Stimulated activated CD8-positive, alpha-beta memory T cell treated with anti-CD3 and anti-CD28 coated beads, Interleukin-15, amount 100 ng/mL, for 4 hours (primary cell): ENCODE measurements at places on chromosomes 7 and 10.

DNA sequence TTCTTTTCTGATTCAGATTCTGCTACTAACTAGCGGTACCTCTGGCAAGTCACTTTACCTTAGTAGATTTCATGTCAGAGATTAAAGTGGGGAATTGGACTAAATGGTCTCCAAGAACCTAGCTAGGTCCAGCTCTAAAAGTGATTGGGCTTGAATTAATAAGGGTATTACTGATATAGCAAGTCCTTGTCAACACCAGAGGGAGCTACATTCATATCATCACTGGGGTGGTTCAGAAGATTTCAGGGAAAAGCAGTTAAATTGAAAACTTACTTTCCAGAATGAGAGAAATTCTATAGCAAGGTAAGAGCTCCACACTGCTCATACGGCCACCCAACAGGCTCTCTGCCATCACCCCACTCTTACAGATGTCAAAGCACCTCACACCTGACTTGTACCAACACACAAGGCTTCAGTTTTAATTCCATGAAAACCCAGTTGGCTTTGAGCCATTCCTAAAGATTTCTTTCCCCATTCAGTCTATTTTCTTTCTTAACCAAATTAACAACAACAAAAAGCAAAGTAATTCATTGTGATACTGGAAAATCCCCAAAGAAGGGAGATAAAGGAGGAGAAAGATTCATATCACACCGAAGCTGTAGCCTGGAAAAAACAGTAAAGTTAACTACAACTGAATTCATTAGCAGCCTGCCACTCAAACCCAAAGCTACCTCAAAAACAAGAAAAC lies 38.0 kb upstream of the SPOCK2 start:
- no peak for DNase-seq

DNA sequence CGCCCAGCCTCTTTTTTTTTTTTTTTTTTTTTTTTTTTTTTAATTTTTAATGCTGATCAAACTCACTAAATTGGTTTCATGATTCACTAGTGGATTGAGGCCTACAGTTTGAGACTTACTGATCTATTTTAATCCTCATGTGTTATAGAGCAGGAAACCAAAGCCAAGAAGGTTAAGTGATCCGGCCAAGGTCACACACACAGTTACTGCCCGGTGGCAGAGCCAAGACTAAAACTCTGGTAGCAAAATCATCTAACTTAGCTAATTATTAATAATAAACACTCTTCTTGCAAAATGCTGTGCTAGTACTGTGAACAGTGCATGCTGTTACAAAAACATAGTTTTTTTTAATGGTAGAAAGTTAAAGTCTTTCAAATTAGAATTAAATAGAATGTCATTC lies 188.3 kb upstream of the NFE2L3 start:
- DNase-seq: no peak

DNA sequence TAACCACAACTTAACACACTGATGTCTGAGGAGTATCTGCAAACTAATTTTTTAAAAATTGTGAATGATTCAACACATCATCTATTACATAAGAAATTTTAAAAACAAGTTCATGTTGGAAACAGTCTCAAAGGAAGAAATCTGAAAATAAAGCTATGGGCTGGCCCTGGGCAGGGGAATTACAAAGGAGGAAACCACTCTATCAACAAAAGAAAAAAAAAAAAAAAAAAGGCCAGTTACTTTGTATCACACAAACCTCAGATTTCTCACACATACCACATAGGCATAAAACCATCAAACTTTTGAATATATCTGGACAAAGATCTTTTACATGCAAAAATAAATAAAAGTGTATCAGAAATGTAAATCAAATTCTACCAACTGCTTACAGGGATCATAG lies 20.8 kb downstream of the TIAL1 start:
- DNase-seq: no peak

DNA sequence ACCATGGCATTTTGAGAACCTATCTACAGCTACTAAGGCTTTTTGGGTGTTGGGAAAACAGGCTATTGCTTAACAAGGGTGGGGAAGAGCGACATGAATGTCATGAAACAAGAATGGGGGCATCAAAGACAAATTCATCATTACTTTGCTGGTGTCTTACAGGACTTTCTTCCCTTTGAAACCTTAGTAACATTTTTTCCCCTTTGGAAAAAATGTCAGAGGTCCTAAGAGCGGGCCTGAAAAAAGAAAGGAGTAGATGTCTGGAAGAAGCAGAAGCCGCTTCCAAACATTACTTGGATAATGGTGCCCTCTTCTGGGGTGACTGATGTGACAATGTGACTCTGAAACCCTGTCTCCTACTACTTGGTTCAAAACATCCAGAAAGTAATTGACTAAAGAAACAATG lies 3.8 kb upstream of the DDX50 start:
- no peak for DNase-seq

GRCh38 chr10:85789982-85790789 lies 576.4 kb downstream of the GRID1 start:
- DNase-seq: no peak

- DNase-seq: no peak
These were observed 234.5 kb upstream of the FZD1 start for GRCh38 chr7:91029688-91030087.

DNA sequence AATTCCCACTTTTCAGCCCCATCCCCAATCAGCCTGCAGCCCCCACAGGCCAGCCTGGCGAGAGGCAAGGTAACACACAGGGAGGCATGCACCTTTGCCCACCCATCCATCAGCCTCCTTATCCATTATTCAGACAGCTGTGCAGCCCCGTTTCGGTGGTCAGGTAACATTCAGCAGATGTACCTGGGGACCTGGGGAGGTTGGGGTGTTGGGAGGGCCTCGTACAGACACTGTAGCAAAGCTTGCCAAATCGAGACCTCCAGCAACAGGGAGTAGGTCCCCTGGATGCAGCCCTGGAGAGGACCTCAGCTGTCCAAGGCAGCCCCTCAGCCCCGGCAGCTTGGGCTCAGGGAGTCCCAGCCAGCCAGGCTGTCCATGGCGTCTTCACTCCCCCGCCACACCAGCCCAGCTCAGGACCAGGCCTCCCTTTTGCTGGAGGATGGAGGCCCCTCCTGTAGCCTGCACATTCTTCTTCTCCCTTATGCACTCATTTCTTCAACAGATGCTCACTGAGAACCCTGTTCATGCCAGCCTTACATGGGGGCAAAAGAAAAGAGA lies 8.5 kb upstream of the DRGX start:
- DNase-seq: no peak

- no peak for DNase-seq
These were observed 53.0 kb upstream of the DRGX start for GRCh38 chr10:49448924-49449323.

DNA sequence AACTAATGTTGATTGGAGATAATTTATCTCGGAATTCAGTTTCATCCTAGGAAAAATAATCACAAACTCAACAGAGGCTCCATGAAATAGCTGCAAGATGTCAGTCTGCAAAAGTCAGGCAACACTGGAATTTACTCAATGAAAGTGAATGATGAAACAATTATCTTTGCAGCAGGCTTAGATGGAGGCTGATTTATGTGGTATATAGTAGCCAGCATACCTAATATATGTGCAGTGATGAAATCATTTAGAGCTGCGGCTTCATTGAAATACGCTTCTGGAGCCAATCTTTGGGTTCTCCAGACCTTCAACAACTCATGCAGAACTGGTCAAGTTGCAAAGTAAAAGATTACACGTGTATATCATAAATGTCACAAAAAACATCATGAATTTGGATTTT lies 113.3 kb downstream of the ITGA8 start:
- no peak for DNase-seq

GRCh38 chr10:108852211-108852610 lies 1071.1 kb downstream of the XPNPEP1 start:
- no peak for DNase-seq

- DNase-seq: no peak
These were observed 266.9 kb upstream of the HPS1 start for GRCh38 chr10:98713586-98713985.

- DNase-seq: no peak
These were observed 184.2 kb downstream of the WDR37 start for GRCh38 chr10:1240341-1240775.

- no peak for DNase-seq
These were observed 340.4 kb upstream of the AKR1E2 start for GRCh38 chr10:4485636-4486035.

GRCh38 chr10:3054851-3055199 lies 12.5 kb upstream of the PFKP start:
- no peak for DNase-seq

DNA sequence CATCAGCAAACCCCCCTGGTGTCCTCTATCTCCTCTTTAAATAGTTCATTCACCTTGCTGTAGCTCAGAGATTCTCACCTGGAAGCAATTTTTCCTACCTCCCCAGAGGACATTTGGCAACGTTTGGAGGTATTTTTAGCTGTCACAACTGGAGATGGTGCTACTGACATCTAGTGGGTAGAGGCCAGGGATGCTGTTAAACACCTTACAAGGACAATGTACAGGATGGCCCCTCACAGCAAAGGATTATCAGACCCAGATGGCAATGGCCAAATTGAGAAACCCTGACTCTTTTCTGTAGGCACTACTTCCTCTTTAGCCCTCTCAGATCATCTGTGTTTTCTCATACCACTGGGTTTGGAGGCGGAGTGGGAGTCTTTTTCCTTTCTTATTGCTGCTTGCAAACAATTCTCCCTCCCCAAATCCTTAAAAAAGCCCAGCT lies 13.2 kb upstream of the TRA2A start:
- DNase-seq: no peak

- no peak for DNase-seq
These were observed 10.8 kb upstream of the CLDN4 start for GRCh38 chr7:73820013-73820412.
